ENCODE measurements at places on chromosomes 3 and 15. TPM values are rescaled to one million over a fixed set of nuclear protein-coding genes. Genes with fewer than 3 reads are reported as not detected.

The GPR176 gene
- 5.6 TPM for total RNA-seq

The GOLGB1 gene
- 23.2 TPM for total RNA-seq

The CPN2 gene
- total RNA-seq: 0.36 TPM

The SLC7A14 gene
- not detected for total RNA-seq

The TMEM212 gene
- not detected for total RNA-seq

The PLS1 gene
- total RNA-seq: 5.0 TPM

The PLA2G4E gene
- total RNA-seq: 0.06 TPM

The PPM1L gene
- 13.5 TPM for total RNA-seq

The FGF7 gene
- total RNA-seq: 3.8 TPM

- H3K27ac ChIP-seq: no peak overlapping the region
- no peak for DNase-seq
- no peaks in the 10 kb centered on the region for H3K36me3 ChIP-seq
- H3K4me1 ChIP-seq: no peaks in the 10 kb centered on the region
- no peak overlapping the region for H3K4me3 ChIP-seq
- no peaks in the 10 kb centered on the region for H3K27me3 ChIP-seq
Measured at GRCh38 chr15:68402432-68403160, 29.4 kb downstream of the ITGA11 start.

DNA sequence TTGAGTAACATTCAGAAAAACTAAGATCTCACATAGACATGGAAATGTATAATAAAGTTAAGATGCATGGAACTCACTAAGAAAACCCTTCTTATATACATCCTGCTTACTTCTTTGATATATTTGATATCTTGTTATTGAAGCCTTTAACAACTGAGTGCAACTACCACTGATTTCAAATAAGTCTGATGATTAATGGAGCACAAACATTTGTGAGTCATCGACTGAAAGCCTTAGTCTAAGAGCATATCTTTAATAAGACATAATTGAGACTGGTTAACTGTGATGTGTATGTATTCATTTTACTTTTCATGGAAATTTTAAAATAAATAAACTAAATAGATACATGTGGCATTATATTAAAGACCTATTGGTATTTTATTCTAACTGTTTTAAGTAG is 740.5 kb downstream of the EPHA3 start:
- no peak overlapping the region for H3K27ac ChIP-seq
- DNase-seq: no peak
- no peaks in the 10 kb centered on the region for H3K36me3 ChIP-seq
- no peak overlapping the region for H3K4me3 ChIP-seq
- no peaks in the 10 kb centered on the region for H3K27me3 ChIP-seq

GRCh38 chr15:82663186-82663600 is 16.0 kb upstream of the CPEB1 start:
- no peak overlapping the region for H3K4me3 ChIP-seq
- no peaks in the 10 kb centered on the region for H3K27me3 ChIP-seq
- H3K4me1 ChIP-seq: no peaks in the 10 kb centered on the region

DNA sequence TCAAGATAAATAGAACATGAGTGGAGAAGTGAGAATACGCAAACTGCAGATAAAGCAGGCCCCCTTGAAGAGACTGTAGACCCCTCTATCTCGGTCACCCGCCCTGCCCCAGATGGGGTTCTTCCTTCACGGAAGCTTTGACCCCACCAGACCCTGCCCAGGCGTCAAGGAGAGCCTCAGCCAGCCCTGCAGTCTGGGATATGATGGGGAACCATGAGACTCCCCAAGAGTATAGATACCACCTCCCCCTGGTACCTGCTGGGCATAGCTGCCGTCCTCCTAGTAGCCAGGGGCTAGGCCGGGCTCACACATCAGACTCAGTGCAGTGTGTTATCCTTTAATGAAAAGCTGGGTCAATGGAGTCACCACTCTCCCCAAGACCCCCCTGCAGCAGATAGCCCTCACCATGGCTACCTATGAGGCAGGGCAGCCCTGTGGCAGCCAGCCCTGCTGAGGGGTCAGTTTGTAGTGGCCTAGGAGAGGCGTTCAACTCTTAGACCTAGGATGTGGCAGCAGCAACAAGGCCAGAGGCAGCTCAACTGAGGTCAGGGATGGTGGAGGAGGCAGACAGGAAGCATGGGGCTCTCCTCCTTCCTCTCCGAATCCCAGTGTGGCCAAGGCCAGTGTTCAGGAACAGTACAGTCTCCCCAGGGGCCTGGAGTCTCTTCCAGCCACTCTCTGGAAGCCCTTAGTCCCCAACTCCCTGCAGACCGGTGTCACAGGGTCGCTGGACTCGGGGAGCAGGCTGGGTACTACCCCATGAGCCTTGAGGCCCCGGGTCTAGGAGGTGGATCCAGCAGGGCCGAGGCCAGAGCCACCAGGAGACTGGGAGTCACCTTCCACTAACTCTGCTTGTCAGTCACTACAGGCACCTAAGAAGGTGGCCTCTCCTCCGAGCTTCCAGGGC is 26.1 kb downstream of the PLXNB1 start:
- no peaks in the 10 kb centered on the region for H3K4me1 ChIP-seq
- no peaks in the 10 kb centered on the region for H3K27me3 ChIP-seq
- H3K36me3 ChIP-seq: no peaks in the 10 kb centered on the region
- DNase-seq: no peak
- H3K27ac ChIP-seq: no peak overlapping the region
- no peak overlapping the region for H3K4me3 ChIP-seq

DNA sequence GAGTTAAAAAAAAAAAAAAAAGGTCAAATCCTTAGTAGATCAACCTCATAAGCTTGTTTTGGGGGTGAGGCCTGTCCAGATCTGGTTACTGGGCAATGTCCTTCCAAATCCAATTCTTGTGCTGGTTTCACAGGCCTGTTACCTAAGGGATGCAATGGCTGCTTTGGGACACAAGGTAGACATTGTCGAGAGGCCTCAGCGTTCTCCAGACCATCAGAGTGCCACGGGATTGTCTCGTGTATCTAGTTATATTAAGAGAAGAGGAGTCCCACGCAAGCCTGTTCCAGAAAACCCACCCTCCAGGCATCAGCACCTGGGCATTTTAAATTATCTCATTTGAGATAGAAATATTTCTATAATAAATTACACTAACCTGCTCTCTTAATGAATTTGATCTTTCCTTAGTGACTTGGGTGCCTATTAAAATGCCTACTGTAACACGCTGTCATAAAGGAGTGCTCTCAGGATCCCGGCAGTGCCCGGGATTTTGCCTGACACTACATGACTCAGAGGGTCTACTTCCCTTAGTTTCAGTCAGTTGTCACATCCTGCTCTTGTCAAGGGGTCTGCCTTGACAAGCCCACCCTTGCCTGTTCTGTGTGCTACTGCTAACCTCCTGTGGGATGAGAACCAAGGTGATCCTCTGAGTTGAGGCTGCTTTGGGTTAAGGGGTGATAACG is 116.0 kb downstream of the LIPC start:
- peaks cover 6% of the 10 kb centered on the region for H3K4me1 ChIP-seq
- H3K27me3 ChIP-seq: no peaks in the 10 kb centered on the region
- H3K36me3 ChIP-seq: no peaks in the 10 kb centered on the region
- no peak overlapping the region for H3K27ac ChIP-seq

- no peak overlapping the region for H3K4me3 ChIP-seq
- no peaks in the 10 kb centered on the region for H3K36me3 ChIP-seq
- no peaks in the 10 kb centered on the region for H3K4me1 ChIP-seq
- no peak overlapping the region for H3K27ac ChIP-seq
Measured at GRCh38 chr3:63580151-63580550, 72.3 kb upstream of the SNTN start.

- H3K4me3 ChIP-seq: no peak within 1 kb of the TSS
- H3K27ac ChIP-seq: no peak within 1 kb of the TSS
- H3K27me3 ChIP-seq: no peaks in the 10 kb centered on the region
- H3K36me3 ChIP-seq: no peaks in the 10 kb centered on the region
- DNase-seq: no peak
Measured at GRCh38 chr3:48222616-48223513, at the start of gene CAMP. Gene CAMP, plus strand, starts transcription at chr3:48223495. Its CDS starts 17 bp downstream, at chr3:48223512.

GRCh38 chr3:65048151-65048550 is 360.4 kb upstream of the ADAMTS9 start:
- no peaks in the 10 kb centered on the region for H3K4me1 ChIP-seq
- no peak overlapping the region for H3K27ac ChIP-seq
- no peak overlapping the region for H3K4me3 ChIP-seq
- H3K27me3 ChIP-seq: no peaks in the 10 kb centered on the region

DNA sequence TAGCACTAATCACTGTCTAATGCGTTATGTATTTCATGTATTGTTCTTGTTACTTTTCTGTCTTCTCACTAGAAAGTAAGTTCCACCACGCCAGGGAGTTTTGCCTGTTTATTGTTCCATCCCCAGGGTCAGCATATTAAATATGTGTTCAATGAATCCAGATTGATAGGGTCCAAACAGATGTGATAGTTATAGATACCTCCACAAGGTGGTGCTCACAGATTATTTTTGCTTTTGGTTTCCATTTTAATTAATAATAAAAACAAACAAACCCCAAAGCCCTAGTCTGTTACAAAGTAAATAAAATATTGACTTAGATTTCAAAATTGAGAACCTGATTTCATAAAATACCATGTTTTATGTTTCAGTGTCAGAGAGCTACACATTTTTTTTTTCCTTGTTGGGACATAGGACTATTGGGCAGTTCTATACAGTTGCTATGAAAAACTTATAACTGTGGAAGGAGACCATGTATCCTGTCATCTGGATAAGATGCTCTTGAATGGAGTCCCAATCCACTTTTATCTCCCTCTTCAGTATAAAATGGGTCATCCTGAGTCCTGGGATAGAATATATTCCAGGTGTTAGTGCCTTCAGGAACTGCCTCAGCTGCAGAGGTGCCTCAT is 12.4 kb downstream of the OTOL1 start:
- no peaks in the 10 kb centered on the region for H3K36me3 ChIP-seq
- H3K27me3 ChIP-seq: no peaks in the 10 kb centered on the region
- DNase-seq: peak; percentile 24
- H3K27ac ChIP-seq: no peak overlapping the region
- H3K4me3 ChIP-seq: no peak overlapping the region
- H3K4me1 ChIP-seq: no peaks in the 10 kb centered on the region

- peak overlapping the region; percentile 88 for H3K4me3 ChIP-seq
- H3K27ac ChIP-seq: peak overlapping the region; percentile 87
- H3K4me1 ChIP-seq: no peaks in the 10 kb centered on the region
- no peaks in the 10 kb centered on the region for H3K27me3 ChIP-seq
Measured at GRCh38 chr15:42737529-42738328, 801 bp upstream of the CDAN1 start.

- no peaks in the 10 kb centered on the region for H3K27me3 ChIP-seq
- no peaks in the 10 kb centered on the region for H3K4me1 ChIP-seq
- H3K27ac ChIP-seq: no peak overlapping the region
- no peaks in the 10 kb centered on the region for H3K36me3 ChIP-seq
Measured at GRCh38 chr3:17078926-17079465, 194.2 kb downstream of the PLCL2 start.

Data from cardiac muscle cell (in vitro differentiated cells and primary cell).